ENCODE measurements at places on chromosomes 7 and 10. TPM values are rescaled to one million over a fixed set of nuclear protein-coding genes. Genes with fewer than 3 reads are reported as not detected.

TUBB8 gene
- 0.81 TPM for polyA plus RNA-seq

DNA sequence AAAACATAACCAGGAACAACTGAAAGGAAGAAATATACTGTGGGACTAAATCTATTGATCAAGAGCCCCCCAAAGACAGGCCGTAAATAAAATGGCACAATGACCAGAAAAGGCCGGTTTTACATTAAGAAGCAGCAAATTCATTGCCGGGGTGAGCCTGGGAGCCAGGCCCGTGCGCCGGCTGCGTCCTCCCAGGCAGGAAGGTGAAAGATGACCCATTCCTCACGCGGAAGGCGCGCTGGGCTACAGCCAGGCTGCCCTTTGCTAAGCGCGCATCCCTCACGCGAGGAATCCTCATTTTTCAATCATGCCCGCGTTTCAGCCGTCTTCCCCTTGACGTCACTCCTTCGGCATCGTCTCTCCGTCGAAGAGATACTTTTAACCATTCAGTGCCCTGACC is 47.6 kb upstream of the MGMT start:
- DNase-seq, result no peak

SPDYE1 gene
- 0.72 TPM for polyA plus RNA-seq

- no peak for DNase-seq
Observed at GRCh38 chr7:75987805-75988567, 6.4 kb downstream of the TMEM120A start.

DNA sequence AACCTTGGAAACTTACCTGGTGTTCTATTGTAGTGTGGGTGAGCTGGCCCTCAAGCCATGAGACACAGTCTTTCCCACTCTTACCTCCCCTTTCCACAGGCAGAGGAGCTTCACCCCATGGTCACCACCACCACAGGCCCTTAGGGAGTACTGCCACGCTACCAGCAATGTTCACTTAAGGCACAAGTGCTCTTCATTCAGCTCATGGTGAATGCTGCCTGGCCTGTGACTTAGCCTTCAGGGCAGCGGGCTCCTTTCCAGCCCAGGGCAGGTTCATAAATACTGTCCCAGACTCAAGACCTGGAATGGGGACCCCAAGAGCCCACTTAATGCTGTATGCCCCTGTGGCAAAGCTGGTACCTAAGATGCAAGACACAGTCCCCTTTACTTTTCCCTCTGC is 109.4 kb downstream of the MYO3A start:
- DNase-seq, result no peak

DNA sequence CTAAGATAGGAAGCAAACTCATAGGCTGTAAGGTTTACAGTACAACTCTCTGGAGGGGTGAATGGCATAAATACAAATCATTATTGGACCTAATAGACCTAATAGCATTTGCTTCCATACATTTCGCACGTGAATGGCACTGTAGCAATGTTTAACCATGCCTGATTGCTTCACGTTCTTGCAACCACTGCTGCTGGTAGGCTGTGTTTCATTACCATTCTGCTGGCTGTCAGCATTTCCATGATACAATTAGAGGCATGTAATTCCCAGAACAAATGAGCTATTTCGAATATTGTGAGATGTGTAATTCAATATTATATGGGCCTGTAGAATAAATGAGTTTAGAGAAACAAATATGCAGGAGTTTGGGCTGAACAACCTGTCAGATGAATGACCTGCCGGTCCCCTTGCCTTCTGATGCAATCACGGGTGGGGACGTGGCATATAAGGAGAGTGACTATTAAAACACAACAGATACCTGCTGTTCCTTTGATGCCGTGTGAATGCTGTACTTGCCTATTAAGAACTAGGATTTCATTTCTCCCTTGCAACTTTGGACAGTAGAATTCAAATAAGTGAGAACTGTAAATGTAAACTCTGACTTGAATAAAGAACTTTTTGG is 393.4 kb downstream of the ACTR3B start:
- DNase-seq, result no peak

DNA sequence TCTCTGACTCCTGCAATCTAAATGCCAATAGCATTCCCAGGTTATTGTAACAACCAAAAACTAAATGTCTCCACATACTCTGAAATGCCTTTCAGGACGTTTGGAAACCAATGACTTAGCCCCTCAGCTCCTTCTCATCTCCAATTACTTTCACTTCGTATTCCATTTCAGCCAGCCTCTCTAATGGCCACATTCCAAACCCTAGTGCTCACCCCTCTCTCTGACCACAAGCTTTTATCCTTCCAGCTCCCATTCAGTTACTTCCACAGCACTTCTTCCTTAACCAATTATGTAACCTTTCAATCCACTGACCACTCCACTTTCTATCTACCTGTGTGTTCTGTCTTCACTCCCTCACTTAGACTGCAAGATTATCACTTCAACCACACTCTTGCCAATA is 4.3 kb downstream of the NOC3L start:
- DNase-seq, result no peak

DNA sequence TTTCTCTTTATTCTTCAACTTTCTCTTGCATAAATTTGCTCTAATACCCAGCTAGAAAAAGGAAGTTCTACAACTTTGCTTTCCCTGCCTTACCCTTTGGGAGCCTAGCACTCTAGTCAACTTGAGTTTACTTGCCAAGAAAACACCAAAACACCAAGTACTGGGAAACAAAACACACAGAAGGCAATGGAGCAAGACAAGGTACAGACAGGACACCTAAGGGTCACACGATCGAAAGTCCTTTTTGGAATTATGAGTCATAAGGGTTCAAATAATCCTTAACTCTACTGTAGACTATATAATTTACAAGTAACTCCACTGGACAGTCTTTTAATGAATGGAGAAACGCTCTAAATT is 42.6 kb upstream of the ANAPC16 start:
- peak; percentile 2 for DNase-seq

GRCh38 chr10:132138133-132138532 is 48.6 kb upstream of the DPYSL4 start:
- DNase-seq, result no peak

PLAC9 gene
- polyA plus RNA-seq, result 17.8 TPM

GRCh38 chr10:91144961-91145360 is 75.5 kb upstream of the PCGF5 start:
- DNase-seq, result no peak

DNA sequence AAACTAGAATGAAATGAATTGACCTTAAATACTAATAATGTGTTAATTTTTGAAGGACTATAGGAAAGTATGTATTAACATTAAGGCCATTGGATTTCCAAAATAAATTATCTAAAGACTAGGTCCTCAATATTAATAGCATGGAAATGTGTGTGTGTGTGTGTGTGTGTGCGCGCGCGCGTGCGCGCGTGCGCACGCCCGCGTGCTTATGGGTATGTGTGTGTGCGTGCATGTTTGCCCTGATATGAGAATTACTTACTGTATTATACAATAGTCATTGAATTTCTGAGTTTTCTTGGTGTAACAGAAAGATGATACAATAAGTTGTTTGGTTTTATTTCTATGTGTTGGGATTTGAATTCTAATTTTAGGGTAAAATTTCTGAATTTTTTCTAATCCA is 205.9 kb downstream of the BICC1 start:
- DNase-seq, result no peak

- DNase-seq, result no peak
Observed at GRCh38 chr10:34507217-34507616, 307.9 kb downstream of the PARD3 start.

- no peak for DNase-seq
Observed at GRCh38 chr7:96224685-96225084, 97.2 kb downstream of the SLC25A13 start.

DNA sequence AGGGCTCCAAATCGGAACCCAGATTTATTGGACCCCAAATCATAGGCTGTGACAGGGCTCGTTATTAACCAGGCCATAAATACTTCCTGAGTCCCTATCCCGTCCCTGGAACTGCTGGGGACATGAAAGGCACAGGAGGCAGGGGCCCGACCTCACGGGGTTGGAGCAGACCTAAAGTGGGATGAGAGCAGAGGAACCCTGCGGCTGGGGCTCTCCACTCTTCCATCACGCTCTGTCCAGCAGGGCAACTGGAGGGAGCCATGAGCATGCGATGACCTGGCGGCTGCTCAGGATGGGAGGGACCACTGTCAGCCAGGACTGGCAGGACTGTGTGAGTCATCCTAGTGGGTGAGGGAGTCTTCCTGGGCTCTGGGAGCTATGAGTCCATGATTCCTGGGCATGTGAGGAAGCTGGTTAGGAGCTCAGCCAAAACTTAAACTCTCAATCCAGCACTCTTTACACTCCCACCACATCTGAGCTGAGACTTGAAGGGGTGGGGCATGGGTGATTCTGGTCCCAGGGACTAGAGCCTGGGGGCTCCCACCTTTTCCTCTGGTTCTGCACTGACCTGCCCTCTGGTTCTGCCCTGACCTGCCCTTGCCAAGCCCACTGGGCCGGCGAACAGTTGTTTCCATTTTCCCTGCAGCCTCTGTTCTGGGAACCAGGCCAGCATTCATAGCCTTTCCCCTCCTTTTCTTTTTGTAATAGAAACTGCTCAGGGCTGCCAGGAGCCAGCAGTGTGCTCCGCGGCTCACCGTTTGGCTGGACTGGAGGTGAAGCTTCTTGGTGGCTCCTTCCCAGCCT is 47.1 kb downstream of the SYPL1 start:
- peak; percentile 58 for DNase-seq

KIF11 gene
- polyA plus RNA-seq, result 12.5 TPM

DNA sequence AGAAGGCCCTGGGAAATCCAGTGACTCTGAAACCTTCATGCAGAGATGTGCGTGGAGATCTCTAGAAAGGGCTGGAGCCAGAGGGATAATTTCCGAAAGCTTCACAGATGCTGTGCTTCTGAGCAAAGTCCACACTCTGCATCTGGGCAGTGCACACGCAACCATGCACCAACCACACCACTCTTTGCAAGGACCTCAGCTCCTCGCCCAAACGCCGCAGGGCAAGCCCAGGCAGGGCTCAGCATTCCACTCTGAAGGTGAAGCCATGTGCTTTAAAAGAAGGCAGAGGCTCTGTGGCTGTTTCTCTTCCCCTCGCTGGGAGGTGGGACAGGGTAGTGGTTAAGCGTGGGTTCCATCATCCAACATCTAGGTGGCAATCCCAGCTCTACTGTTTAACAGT is 48.4 kb downstream of the ASB13 start:
- DNase-seq, result no peak

GRCh38 chr7:50857804-50858489 is 75.3 kb upstream of the GRB10 start:
- no peak for DNase-seq

GRCh38 chr7:151537818-151538561 is 18.3 kb upstream of the RHEB start:
- DNase-seq, result no peak

CHAT gene
- polyA plus RNA-seq, result 0.96 TPM

- no peak for DNase-seq
Observed at GRCh38 chr7:138804618-138805017, 6.6 kb upstream of the ATP6V0A4 start.

ZCWPW1 gene
- 4.8 TPM for polyA plus RNA-seq

SVOPL gene
- polyA plus RNA-seq, result 6.4 TPM

DNA sequence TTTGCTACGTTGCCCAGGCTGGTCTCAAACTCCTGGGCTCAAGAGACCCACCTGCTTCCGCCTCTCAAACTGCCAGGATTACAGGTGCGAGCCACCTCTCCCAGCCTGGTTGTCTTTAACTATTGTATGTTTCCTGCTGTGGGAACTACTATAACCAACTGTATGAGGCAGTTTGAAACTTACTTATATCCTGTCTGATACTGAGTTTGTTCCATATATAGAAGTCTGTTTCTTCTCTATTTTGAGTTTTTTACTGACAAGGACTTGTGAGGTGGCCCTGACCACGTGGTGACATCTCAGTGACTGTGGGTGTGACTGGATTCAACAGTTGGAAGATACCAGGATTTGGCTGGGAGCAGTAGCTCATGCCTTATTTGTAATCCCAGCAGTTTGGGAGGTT is 14.2 kb downstream of the FBH1 start:
- DNase-seq, result no peak

DNA sequence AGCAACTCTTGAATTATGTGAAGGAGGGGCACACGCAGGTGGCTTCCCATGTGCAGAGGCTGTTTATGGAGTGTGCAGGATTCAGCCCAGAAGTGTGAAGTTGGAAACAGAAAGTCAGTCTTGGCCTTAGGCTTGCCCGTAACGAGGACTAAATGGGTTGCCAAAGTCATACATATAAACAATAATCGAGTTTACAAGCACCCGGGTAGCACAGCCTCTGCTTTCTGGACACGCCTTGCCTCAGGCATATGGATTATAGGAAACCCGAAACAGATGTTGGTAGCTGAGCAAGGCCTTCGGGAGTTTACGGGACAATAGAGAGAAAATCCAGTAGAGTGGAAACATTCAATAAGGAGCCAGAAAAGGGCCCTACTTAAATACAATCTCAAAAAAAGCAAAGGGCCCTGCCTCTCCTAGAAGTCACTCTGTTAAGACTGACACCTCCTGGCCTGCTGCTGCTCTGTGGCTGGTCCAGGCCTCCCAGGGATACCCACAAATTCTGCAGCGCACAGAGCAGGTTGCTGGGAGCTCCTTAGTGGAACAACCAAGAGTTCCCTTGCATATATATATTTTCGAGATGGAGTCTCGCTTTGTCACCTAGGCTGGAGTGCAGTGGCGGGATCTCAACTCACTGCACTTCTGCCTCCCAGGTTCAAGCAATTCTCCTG is 48.5 kb downstream of the SMKR1 start:
- no peak for DNase-seq

GRCh38 chr10:10520491-10521385 is 496.9 kb upstream of the CELF2 start:
- no peak for DNase-seq

- DNase-seq, result no peak
Observed at GRCh38 chr10:103564116-103564501, 70.6 kb downstream of the NEURL1 start.

DNA sequence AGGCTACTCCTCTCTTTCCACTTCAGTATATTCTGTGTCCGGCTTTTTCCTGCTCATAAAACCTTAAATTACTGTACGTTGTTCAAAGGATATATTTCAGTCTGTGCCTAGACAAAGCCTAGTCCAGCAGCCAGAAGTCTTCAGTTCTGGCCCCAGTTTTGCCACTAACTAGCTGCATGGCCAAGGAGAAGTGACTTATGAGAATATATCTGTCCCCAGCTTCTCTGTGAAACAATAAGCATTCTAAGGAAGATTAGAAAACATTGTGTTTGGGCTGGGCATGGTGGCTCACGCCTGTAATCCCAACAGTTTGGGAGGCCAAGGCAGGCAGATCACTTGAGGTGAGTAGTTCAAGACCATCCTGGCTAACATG is 105.0 kb upstream of the HDAC9 start:
- no peak for DNase-seq

FBXL13 gene
- polyA plus RNA-seq, result 0.70 TPM

Measured in large intestine (tissue), 12 donors.